Aorta (tissue), 5 donors: ENCODE measurements at places on chromosomes 6 and 20.

- no peak for DNase-seq
These were observed 3.0 kb upstream of the GPX5 start for GRCh38 chr6:28522594-28523240.

DNA sequence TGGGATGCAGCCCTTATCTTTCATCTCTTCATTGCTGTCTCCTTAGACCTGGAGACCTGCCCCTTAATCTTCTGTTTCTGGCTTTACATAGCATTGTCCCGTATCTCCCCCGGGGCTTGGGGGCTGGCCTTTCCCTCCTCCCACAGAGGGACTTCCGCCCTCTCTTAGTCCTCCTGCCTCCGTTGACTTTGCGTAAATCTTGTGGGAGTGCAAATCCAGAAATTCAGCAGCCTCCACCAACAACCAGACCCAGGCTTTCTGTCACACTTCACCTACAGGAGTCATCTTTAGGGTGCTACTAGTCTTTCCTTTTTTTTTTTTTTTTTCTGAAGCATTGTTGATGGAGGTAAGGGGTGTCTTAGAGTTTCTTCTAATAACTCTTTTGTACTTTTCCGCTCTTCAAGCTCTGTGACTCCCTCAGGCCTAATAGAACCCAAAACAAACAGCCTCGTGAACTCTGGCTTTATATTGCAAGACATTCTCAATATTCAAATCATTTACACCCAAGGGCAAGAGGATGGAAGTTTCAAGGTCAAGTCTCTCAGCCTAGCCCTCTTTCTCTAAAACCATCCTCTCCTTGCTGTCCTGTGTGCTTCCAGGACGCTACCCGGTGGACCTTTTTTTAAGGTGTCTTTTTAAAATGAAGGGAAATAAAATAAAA is 66.2 kb downstream of the RREB1 start:
- no peak for DNase-seq

DNA sequence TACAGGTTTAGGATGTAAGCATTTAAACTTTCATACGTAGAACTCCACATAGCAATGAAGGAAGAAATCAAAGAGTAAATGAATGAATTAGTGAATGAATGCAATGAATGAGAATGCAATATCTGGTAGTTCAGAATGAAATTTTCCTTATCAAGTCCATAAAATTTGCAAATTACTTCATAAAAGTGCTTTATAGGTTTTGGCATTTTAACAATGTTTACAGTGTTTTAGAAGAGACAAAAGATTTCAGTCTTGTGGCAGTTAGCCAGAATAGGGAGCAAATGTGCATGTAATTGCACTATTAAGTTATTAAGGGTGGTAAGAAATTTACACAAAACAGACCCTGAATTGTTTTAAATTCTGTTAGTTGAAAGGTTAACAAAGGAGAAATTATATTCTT is 739.4 kb upstream of the FLRT3 start:
- DNase-seq, result no peak

DNA sequence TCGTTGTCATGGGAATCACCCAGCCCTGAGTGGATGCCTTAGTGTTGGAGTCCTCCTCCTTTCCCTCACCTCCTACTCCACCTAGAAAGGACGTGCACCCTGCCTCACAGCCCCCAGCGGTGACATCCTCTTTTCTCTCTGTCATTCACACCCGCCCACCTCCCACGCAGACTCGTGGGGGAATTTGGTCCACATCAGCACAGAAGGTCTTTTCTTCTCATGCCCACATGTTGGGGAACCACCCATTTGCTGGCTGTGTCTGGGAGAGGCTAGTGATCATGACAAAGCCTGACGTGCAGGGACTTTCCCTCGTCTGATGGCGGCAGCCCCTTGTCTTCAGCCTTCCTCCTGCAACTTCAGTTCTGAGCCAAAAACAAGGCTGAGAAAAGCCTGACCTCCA is 96.0 kb upstream of the CNKSR3 start:
- DNase-seq, result no peak

DNA sequence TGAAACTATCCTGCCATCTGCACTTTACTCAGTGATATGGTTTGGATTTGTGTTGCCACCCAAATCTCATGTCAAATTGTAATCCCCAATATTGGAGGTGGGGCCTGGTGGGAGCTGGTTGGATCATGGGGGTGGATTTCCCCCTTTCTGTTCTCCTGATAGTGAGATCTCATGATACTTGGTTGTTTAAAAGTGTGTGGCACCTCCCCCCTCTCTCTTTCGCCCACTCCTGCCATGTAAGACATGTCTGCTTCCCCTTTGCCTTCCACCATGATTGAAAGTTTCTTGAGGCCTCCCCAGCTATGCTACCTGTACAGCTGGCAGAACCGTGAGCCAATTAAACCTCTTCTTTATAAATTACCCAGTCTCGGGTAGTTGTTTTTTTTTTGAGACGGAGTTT is 18.0 kb downstream of the PIGT start:
- DNase-seq, result no peak

- DNase-seq, result peak; percentile 28
These were observed 912.1 kb downstream of the PHF3 start for GRCh38 chr6:64547594-64548268.

DNA sequence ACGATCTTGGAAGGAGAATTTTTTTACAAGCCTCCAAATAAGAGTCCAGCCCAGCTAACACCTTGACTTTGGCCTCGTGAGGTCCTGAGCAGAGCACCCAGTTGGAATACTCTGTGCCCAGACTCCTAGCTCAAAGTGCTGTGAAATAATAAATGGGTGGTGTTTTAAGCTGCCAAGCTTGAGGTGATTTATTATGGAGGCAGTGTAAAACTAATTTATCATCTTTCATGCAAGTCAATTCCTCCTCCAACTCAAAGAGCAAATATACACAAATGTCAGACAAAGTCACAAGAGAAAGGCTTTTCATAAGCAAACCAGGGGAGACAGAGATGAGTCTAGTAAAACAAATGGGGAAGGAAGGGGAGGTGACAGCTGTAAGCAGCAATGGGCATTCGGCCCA is 12.7 kb downstream of the ABT1 start:
- no peak for DNase-seq

- no peak for DNase-seq
These were observed 87.6 kb downstream of the BMP2 start for GRCh38 chr20:6855104-6855503.
